ENCODE measurements at places on chromosomes 13 and 19. TPM values are rescaled to one million over a fixed set of nuclear protein-coding genes. Genes with fewer than 3 reads are reported as not detected.

The GAPDHS gene
- not detected for total RNA-seq

The HCN2 gene
- 0.15 TPM for total RNA-seq

The ANKRD10 gene
- total RNA-seq: 121 TPM

The ICAM5 gene
- total RNA-seq: 1.1 TPM

DNA sequence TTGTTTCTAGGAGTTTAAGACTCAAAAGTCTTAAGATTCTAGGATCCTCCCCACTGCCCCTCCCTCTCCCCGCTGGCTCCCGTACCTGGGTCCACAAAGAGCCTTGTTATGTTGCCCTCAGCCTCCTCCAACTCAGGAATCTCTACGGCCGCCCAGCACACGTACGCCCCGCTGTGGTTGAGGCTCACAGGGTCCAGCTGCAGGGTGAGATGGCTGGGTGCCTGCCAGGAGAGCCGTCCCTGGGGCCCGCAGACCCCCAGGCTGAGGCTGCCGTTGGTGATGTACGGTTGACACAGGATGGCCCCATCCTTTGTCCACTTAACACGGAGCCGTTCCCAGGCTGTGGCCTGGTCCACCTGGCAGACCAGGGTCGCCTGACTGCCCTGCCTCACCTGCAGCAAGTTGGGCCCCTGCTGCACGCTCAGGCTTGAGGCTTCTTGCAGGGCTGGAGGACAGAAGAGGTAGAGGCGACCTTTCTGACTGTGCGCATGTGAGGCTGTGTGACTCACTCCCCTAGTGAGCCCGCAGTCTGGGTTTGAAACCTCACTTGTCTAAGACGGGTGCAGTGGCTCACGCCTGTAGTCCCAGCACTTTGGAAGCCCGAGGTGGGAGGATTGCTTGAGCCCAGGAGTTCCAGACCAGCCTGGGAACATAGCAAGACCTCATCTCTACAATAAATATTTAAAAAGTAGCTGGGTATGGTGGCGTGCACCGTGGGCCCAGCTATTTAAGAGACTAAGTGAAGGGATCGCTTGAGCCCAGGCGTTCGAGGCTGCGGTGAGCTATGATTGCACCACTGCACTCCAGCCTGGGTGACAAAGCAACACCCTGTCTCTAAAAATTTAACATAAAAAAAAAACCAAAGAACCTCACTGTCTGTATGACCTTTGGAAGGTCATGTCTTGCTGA, 4.0 kb downstream of the TMIGD2 start:
- no peak for DNase-seq

DNA sequence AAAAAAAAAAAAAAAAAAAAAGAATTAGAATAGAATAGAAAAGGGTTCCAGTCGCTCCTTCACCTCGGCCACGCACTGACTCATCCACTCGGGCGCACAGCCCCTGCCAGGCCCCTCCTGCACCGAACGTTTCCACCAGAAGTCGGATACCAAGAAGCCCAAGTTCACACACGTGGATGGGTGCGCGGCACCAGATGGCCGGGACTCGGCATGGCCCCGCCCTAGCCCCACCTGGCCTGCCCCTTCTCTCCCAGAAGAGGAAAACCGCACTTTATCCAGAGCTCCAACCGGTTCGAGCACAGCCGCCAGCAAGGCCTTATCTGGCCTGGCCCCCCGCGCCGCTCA, 5.9 kb downstream of the PRR36 start:
- DNase-seq: peak; percentile 59

DNA sequence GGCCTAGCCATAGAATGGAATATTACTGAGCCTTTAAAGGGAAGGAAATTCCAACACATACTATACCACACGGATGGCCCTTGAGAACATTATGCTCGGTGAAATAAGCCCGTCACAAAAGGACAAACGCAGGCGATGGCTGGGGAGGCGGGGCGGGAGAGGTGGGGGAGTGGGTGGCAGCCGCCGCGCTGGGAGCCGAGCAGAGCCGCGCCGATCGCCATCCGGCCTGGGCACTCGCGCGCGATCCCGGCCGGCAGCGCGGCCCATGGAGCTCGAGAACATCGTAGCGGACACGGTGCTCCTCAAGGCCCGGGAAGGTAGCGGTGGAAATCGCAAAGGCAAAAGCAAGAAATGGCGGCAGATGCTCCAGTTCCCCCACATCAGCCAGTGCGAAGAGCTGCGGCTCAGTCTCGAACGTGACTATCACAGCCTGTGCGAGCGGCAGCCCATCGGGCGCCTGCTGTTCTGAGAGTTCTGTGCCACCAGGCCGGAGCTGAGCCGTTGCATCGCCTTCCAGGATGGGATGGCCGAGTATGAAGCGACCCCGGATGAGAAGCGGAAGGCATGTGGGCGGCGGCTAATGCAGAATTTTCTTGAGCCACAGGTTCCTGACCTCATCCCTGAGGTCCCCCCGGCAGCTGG, 140.1 kb downstream of the ZDHHC20 start:
- DNase-seq: no peak

GRCh38 chr19:51161266-51161665, 19.2 kb downstream of the SIGLEC7 start:
- DNase-seq: no peak

DNA sequence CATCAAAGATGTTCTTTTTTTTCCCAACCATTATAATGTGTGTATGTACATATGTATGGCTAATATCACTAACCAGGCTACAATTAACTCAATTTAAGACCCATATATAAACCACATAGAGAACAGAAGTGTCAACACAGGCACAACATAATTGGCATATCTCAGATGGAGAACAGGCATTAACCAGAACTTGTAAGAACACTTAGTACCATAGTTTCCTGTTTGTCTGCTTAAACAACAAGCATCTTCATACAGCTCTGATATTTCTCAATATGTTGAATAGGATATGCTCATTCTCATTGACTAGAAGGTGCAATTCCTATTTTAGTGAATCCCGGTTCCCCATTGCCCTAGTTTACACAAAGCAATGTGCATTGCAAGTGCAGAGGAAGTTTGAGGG, 116.9 kb upstream of the EDNRB start:
- no peak for DNase-seq

GRCh38 chr19:16462757-16463250, 9.0 kb downstream of the EPS15L1 start:
- no peak for DNase-seq

- DNase-seq: no peak
These were observed 91.0 kb downstream of the COL4A1 start for GRCh38 chr13:110216006-110216397.

DNA sequence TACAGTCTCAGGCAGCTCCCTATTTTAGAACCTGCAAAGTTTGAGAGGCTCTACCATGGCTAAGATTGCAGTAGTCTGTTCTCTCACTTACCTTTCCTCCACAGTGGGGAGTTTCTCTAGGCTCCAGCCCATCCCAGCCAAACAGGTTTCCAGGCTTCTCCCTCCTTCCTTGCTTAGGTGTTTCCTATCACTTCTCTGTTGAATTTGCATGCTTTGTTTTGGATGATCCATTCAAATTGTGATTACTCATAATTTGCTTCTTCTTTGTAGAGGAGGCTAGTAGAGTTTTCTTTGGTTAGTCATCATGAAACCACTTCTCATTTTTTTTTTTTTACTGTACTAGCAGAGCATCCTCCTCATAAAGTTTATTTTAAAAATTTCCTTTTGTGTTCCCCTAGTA, 1242.2 kb upstream of the MIR17HG start:
- DNase-seq: no peak

GRCh38 chr13:76879203-76879882, 6.9 kb downstream of the KCTD12 start:
- DNase-seq: peak; percentile 29
